NCI-H1417 (cell line): ENCODE measurements at places on chromosomes 1 and 21.
A peak's percentile ranks its signal among the peaks of the same experiment; 100 is the strongest.

GRCh38 chr1:244074559-244075171 lies 23.6 kb downstream of the ZBTB18 start:
- no peak for DNase-seq

DNA sequence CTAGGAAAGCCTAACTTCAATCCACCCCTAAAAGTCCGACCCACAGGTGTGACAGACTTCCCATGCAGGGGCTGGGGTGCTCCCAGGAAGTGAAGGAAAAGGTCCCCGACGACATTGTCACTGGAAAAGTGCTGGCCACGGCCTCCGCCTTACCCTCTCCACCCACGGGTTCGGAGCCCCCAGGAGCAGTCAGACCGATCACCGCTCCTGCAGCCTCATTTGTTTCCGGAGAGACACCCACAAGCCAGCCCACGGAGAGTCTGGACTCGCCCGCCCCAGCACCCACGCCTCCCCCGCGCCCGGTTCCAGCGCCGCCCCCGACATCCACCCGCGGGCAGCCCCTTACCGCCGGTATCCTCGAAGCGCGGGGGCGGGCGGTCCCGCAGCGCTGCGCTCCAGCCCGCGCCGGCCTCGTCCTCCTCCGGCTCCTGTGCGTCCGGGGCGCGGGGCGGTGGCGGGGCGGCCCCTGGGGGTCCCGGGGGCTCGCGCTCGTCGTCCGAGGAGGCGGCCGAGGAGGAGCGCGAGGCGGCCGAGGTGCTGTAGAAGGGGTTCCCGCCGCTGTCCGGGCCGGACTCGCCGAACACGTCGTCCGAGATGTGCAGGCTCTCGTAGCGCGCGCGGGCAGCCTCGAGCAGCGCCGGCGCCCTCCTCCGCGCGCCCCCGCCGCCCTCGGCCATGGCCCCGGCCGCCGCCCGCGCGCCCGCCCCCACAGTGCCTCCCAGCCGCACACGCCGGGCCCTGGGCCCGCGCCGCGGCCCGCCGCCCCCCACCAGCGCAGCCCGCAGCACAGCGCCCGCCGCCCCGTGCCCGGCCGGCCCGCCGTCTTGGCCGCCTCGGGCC lies 660 bp downstream of the PGBD5 start:
- DNase-seq = no peak

DNA sequence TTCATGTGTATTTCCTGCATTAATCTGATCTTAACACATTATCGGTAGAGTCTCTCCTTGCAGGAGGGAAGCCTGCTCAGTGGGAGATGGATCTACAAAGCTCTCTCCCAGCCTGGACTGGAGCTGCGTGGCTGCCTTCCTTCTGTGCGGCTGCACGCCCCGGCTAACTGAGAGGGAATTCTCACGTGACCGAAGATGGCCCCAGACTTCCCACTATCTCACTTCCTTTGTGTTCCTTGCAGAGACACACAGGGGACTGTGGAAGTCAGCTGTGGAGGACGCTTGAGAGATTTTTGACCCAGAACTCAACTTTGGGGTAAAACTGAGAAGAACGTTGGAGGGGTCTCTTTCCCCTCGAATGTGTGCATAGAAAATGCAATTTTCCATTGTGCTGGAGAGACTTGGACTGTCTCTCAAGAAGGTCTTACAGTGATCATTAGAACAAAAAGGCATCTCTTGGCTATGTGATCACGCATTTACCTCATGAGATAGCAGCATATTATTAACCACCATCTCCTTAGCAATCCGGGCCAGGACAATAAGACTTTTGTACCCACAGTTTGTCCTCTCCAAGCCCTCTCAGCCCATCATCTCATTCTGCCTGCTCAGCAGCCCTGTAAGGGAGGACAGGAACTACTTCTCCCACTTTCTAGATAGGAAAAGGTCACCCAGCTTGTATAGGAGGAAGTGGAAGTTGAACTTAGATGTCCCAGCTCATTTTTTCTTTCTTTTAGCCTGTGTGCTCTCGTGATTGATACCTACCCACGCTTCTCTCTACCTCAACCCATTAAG lies 49.3 kb upstream of the TARBP1 start:
- DNase-seq = no peak

GRCh38 chr1:231866392-231867331 lies 240.1 kb downstream of the DISC1 start:
- peak; percentile 85 for DNase-seq

- no peak for DNase-seq
These were observed 111.9 kb upstream of the KAZN start for GRCh38 chr1:14486401-14487201.

GRCh38 chr1:5938101-5938646 lies 54.1 kb downstream of the NPHP4 start:
- no peak for DNase-seq

DNA sequence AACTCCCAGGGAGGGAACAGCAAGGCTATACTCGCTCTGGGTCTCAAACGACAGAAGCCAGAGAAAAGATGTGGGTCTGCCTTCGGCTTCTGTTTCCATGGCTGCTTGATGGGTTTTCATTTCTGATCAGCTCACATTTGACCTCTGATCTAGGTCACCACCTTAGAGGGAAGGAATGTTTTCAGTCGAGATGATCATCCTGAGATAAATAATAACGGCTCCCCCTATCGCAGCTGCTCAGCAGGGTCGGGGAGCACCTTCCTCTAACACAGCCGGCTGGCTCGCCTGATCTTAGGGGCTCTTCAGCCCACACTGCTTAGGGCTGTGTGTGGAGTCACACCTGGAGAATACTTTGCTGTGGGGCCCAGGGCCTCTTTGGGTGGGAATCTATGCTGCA lies 53.1 kb upstream of the ZNF648 start:
- no peak for DNase-seq

DNA sequence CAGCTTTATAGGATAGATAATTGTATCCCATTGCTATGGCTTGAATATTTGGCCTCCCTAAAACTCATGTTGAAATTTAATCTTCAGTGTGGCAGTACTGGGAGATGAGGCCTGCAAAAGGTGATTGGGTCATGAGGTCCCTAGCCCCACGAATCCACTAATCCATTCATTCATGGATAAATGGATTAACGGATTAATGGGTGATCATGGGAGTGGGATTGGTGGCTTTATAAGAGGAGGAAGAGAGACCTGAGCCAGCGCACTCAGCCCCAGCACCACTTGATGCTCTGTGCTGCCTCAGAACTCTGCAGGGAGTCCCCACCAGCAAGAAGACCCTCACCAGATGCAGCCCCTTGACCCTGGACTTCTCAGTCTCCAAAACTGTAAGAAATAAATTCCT lies 32.0 kb downstream of the S100A6 start:
- no peak for DNase-seq

GRCh38 chr1:10979483-10979920 lies 33.0 kb upstream of the TARDBP start:
- no peak for DNase-seq

- no peak for DNase-seq
These were observed 11.2 kb upstream of the GATAD2B start for GRCh38 chr1:153933955-153934354.

DNA sequence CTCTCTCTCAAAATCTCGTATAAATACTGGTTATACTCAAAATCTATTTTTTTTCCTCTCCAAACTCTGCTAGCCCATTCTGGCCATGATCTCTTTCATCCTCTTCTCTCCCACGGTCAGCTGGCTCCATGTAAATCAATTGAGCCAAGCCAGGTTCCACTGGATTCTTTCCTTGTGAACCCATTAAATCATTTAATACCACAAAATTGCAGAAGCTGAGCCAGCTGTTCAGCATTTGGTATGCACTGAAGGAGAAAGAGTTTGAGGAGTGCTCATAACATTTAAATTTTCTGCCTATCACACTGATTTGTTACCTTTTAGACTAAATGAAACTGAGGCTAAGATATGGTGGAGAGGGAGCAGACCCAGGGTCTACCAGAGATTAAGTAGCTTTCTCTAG lies 29.1 kb upstream of the TADA1 start:
- no peak for DNase-seq

GRCh38 chr1:38102636-38103035 lies 56.0 kb upstream of the POU3F1 start:
- DNase-seq = no peak

DNA sequence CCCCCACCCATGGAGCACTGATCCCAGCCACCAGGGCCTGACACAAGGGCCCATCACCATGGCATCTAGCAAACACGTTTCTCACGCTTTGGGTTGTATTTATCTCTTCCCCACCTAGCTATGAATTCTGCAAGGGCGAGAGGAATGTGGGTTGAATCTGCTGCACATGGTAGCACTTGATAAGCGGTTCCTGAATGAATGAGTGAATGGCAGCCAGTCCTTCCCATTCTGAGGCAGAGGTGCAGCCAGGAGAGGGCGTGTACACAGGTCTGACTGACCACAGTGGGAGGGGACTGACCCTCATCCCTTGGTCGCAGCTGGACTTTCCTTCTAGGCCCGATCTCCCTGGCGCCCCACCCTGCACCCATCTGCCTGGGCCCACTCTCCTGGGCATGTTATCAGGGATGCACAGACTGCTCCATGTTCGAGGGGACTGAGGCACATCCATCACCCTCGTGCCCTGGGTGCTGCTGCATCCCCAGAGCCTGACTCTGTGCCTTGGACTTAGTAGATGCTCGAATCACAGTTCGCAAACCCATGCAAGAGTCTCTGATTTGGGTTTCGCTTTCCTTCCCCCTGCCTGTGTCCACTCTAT lies 1.0 kb downstream of the RD3 start:
- DNase-seq = no peak

- no peak for DNase-seq
These were observed 13.4 kb upstream of the AGTRAP start for GRCh38 chr1:11722538-11722937.

GRCh38 chr1:59014827-59015226 lies 231.0 kb upstream of the JUN start:
- no peak for DNase-seq

DNA sequence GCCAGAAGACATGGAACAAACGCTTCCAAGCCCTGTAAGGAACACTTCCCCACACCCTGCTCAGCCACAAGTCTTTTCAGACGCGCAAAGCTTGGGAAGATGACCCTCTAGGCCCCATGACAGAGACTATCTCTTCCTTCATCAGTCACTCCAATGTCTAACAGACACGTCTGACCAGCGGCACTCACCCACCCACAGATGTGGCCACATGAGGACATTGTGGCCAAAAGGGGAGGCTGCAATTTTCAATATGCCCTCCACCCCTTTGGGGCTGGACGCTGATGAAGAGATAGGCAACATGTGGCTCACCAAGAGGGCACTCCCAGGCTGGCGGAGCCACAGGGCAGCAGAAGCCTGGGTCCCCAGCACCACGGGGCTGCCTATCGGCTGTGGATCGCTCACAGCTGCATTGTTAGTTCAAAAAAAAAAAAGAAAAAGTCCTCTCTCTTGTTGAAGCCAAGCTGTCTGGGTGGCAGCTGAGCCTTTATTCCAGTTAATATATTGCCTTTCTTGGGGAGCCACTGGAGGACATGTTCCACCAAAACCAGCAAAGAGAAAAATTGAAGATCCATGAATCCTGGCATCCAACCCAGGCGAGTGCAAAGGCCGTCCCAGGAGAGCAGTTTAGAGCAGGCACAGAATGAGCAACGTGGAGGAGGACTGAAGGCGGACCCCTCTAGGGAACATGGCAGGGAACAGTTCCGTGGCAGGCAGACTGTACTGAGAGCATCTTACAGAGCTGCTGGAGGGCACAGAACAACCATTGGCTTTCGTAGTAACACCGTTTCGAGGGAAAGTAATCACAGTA lies 52.7 kb upstream of the GPR153 start:
- DNase-seq = no peak

GRCh38 chr1:232226197-232226712 lies 403.7 kb downstream of the SIPA1L2 start:
- DNase-seq = peak; percentile 54

DNA sequence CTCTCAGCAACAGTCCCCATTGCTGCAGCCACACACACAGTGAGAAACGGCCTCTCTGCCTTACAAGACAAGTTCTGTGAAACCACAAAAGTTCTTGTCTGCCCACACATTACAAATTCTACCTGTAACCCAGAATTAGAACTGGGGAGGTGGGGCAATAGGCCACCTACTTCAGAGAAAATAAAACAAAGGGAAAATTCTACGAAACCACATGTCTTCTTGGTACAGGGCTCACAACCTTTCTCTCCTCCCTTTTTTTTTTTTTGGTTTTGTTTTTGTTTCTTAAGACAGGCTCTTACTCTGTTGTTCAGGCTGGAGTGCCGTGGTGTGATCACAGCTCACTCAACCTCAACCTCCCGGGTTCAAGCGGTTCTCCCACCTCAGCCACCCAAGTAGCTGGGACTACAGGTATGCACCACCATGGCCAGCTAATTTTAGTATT lies 30.2 kb downstream of the LPAR3 start:
- no peak for DNase-seq

GRCh38 chr1:205575294-205575885 lies 56.4 kb downstream of the ELK4 start:
- DNase-seq = no peak

DNA sequence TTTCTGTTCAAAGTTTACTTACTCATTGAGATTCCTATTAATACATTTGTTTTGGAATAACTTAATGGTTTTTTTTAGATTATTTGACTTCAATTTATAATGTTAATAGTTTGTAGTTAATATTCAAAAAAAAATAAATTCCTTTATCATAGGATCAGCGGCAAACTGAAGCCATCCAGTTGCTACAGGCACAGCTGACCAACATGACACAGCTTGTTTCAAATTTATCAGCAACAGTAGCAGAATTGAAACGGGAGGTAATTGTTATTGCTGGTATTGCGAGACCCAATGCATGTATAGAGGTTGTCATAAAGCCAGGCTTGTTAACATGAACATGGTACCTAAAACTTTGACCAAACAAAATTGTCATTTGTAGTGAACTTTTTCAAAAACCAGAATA lies 59.0 kb upstream of the FASLG start:
- no peak for DNase-seq

DNA sequence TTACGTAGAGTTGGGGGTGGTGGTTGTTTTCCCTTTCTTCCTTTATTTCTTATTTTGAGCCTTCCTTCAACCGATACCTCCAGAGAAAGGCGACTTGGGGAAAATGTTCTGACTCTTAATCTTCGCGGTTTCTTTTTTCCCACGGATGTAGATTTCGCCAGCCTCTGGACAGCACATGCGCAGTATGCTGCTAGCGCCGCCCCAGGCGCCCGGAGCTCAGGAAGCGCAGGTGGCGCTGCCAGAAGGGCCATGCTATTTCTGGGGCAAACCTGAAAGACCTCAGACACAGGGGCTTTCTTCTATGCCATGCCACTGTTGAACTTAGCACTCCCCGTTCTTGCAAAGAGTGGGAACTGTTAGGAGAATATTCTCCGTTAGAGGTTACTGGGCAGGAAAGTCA lies 392.1 kb downstream of the KIF26B start:
- no peak for DNase-seq

- DNase-seq = no peak
These were observed 19.2 kb downstream of the AGPAT3 start for GRCh38 chr21:43884012-43884860.

DNA sequence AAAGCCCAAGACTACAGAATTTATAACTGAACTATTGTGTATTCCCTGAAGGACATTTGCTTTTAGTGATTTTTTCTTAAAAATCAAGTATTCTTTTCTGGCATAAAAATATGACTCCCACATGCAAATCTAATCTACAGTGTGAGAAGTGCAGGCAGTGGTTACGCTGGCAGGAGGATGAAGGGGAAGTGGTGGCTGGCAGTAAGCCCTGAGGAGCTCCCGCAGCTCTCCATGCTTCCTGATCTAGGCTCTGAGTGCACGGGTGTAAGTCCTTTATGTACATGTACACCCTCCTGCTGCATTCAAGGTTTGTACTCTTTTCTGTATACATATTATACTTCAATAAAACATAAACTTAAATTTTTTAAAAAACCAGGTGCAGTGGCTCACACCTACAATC lies 67.5 kb upstream of the PRDX6 start:
- no peak for DNase-seq
